ENCODE measurements at places on chromosomes 7 and 10.
A peak's percentile ranks its signal among the peaks of the same experiment; 100 is the strongest.

GRCh38 chr10:99983280-99983988 lies 26.3 kb downstream of the DNMBP start:
- DNase-seq = peak; percentile 93

DNA sequence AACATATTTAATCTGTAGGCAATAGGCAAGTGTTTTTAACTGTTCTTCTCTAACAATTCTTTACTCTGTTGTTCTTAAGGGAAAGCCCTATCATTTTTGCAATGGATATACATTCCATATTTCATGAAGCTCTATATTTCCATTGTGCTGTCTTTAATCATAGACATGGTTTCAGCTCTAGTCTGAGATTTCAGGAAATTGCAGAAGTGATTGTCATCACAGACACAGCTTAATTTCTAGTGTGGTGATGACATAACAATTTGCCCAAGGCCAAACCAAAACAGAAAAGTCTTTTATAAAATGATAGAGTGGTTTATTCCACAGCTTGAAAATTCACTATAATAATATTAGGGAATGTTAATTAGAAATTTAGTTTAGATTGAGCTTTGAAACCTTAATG lies 494.1 kb upstream of the SEMA3A start:
- peak; percentile 69 for DNase-seq

GRCh38 chr10:21159669-21160068 lies 262.6 kb upstream of the NEBL start:
- DNase-seq = no peak

DNA sequence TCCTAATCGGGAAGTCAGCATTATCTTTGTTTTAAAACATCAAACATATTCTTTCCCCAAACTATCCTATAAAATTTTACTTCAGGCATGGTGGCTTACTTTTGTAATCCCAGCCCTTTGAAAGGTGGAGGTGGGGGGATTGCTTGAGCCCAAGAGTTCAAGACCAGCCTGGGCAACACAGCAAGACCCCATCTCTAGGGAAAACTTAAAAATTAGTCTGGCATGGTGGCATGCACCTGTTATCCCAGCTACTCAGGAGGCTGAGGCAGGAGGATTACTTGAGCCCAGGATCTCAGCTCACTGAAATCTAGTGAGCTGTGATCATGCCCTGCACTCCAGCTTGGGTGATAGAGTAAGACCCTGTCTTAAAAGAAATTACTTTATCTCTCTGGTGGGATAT lies 4.9 kb downstream of the CLDN12 start:
- DNase-seq = no peak

DNA sequence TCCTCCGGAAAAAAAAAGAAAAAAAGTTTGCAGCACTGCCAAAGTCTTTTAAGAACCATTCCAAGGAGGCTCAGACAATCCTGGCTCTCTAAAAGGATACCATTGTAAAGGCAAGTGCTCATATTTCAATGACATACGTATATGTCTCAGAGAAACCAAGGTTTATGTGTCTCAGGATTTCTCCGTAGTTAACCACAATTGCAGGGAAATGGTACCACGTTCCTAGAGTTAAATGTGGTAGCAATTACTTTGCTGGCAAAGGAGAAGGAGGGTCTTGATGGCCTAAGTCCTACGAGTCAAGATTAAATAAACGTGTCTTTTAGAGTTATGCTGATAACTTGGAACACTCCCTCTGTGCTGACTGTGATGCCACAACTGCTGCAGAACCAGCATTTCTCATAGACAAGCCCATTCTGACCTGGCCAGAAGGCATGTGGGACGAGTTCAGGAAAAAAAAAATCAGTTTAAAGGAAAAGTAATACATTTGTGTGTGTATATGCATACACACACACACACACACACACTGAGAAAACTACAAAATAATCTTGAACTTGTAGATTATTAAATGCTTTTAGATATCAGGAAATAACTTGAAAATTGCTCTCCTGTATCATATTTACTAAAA lies 245.9 kb downstream of the FGFR2 start:
- DNase-seq = no peak

DNA sequence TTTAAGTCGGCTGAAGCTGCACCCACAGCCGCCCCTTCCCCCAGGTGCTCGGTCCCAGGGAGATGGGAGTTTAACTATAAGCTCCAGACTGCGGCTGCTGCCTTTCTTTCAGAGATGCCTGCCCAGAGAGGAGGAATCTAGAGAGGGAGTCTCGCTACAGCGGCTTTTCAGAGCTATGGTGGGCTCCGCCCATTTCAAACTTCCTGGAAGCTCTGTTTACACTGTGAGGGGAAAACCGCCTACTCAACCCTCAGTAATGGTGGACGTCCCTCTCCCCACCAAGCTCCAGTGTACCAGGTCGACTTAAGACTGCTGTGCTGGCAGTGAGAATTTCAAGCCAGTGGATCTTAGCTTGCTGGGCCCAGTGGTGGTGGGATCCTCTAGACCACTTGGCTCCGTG lies 135.4 kb downstream of the CXCL12 start:
- no peak for DNase-seq

DNA sequence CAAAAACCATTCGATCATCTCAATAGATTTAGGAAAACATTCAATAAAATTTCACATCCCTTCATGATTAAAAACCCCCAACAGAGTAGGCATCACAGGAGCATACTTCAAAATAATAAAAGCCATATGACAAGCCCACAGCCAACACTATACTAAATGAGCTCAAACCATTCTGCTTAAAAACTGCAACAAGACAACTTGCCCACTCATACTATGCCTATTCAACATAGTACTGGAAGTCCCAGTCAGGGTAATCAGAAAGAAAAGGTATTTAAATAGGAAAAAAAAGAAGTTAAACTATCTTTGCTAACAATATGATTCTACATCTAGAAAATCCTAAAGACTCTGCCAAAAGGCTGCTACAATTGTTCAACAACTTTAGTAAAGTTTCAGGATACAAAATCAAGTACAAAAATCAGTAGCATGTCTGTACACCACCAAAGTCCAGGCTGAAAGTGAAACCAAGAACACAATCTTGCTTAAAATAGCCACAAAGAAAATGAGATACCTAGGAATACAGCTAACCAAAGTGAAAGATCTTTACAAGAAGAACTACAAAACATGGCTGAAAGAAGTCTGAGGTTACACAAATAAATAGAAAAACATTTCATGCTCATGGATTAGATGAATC lies 882.6 kb downstream of the GRM8 start:
- no peak for DNase-seq

GRCh38 chr7:126535176-126535575 lies 717.6 kb downstream of the GRM8 start:
- DNase-seq = no peak

- peak; percentile 30 for DNase-seq
Observed at GRCh38 chr7:112104120-112104519, 102.1 kb downstream of the DOCK4 start.

All from ELR (cell line).